ENCODE measurements at places on chromosomes 6 and 20.

- no peak for DNase-seq
Measured at GRCh38 chr6:130708338-130708737, 118.9 kb upstream of the SMLR1 start.

- DNase-seq, result peak; percentile 36
Measured at GRCh38 chr6:21915707-21916260, 322.2 kb downstream of the SOX4 start.

GRCh38 chr6:16302721-16303552, 64.5 kb downstream of the GMPR start:
- DNase-seq, result no peak

GRCh38 chr6:5116243-5116991, 31.3 kb downstream of the PPP1R3G start:
- DNase-seq, result no peak

GRCh38 chr6:30686009-30686907, at the start of gene PPP1R18:
PPP1R18 (minus strand) TSS chr6:30686645; CDS start chr6:30686018, 627 bp downstream.
- peak; percentile 77 for DNase-seq

All from cardiac fibroblast (primary cell).